NCI-H1436 (cell line): ENCODE measurements at places on chromosomes 13 and 19.
A peak's percentile ranks its signal among the peaks of the same experiment; 100 is the strongest.

DNA sequence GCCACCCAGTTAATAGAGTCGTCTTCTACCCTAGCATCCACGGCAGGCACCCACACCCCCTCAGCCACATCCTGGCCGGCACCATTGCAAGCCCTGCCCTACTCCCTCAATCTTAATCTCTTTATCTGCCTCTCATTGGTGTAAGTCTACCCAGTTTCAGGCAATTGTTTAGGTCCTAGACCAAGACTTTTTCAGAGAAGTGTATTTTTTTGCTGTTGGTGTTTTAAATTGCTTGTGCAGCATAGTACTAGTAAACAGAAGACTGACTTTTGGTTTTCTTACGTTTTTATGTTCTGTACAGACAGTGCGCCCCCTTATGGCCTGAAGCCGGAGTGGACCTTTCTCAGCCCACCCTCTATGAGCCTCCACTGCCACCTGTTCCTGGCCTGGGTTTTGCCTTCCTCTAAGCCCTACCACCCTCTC, 2.3 kb upstream of the LCP1 start:
- no peak for DNase-seq

- DNase-seq = no peak
Measured at GRCh38 chr13:32284927-32285632, 30.1 kb downstream of the ZAR1L start.

- DNase-seq = peak; percentile 49
Measured at GRCh38 chr13:107457686-107458085, 757.6 kb downstream of the LIG4 start.

GRCh38 chr19:3969435-3970312, 1.2 kb downstream of the DAPK3 start:
- no peak for DNase-seq

GRCh38 chr19:53958168-53958571, 4.6 kb upstream of the CACNG8 start:
- DNase-seq = peak; percentile 6

GRCh38 chr19:6423499-6424194, 964 bp downstream of the KHSRP start:
- no peak for DNase-seq

DNA sequence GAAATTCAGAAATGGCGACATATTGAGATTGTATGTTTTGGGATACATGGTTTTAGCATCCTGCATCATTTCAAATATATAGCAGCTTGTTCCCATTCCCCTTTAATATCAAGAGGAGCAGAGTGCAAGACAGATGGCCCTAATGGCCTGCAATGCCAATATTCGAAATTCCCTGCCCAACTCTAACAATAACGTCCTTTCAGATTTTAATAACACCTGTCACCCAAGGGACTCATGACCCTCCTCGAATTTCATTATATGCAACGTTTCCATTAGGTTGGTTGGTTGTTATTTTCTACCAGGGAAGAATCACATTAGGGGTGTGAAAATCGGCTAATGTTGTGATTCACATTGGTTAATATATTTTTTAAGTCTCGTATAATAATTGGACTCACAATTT, 170.0 kb downstream of the TNFSF13B start:
- DNase-seq = no peak

DNA sequence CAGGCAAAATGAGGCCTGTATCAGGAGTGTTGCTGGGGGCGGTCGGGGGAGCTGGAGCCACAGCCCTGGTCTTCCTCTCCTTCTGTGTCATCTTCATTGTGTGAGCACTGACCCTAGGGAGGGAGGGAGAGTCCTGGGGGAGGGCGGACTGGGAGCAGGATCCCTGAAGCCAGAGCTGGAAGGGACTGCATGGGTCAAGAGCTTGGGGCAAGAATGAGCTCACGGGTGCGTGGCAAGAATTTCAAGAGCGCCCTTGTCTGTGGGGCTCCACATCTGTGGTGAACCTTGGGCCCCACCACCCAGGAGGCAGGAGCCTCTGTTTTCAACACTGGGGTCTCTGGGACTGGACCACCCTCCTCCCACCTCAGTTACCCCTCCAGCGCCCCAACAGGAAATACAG, 4.7 kb downstream of the SIGLEC7 start:
- no peak for DNase-seq
